Stimulated activated CD4-positive, alpha-beta T cell treated with anti-CD3 and anti-CD28 coated beads, Interleukin-1b, Interleukin-23, amount 100 ng/mL, for 48 hours (primary cell): ENCODE measurements at places on chromosomes 6 and 20.

DNA sequence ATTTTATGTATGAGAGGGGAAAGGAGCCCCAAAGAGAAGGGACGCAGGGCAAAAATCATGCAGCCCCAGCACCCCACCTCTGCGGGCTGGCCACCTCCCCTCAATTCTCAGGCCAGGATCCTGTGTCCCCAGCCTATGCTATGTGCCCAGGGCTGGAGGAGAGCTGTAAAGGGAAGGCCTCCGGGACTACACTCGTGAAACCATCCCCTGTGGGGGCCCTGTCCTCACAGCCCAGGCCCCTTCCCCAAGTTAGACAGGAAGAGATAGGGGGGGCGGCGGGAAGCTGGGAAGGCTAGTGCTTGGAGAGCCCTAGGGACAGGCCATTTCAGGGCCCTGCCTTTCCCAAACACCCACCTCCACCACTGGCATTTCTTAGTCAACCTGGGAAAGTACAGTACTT lies 1.4 kb upstream of the COL11A2 start:
- DNase-seq: no peak

DNA sequence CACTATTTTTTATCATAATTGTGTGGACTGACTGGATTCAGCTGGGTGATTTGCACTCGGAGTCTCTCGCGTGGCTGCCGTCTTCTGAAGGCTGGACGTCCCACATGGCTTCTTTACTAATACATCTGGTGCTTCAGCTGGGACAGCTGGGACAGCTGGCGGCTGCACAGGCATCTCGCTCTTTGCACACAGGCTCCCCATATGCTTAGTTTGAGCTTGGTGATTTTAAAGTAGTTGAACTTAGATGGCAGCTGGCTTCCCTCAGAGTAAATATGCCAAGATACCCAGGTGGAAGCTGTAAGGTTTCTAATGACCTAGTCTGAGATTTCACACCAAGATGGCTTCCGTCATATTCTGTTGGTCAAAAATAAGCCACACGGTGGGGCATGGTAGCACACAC lies 38.7 kb upstream of the PPP1R3G start:
- DNase-seq: no peak

DNA sequence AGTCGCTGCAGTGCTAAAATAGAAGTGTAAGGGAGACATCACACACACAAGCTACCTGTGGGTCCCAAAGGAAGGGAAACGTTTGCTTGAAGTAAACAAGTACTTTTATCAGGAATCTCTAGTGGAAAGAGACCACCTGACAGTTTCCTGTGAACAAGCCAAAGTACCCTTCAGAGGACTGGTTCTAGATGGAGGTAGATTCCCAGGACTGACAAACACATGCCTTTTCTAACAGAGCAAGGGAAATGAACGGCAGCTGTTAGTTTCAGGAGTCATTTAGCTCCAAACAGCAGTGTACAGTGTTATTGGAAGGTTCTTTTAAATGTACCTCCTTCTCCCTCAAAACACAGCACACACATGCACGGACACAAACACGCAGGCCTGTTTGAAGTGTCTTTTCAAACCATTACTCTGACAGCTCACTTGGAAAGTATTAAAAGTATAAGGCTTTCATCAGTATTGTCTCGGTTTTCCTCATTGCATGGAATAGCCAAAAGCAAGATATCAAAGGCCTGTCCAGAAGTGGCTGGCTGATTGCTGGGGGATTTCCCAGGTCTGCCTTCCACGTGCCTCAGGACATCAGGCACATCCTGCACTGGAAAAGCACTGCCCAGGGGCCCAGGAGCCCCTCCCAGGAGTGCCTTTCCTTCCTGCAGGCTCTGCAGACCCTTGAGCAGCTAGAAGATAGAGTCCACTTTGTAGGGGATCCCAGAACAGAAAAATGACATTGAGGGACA lies 393.2 kb upstream of the SOX4 start:
- DNase-seq: no peak

DNA sequence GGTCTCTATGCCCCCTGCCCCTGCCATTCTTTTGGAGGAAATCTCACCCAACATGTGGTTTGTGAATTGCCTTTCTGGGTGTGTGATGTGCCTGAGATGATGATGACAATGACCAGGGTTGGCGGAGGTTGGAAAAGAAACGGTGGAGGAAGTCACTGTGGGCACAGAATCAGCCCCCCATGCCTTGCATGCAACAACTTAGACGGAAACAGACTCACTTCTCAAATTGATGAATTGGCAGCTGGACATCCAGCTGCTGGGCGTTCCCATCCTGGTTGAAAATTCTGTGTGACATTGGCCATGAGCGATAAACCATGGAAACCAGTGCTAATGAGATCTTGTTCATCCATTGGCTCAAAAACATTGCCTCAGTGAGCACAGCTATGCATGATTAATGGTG lies 95.8 kb upstream of the LY86 start:
- DNase-seq: no peak

DNA sequence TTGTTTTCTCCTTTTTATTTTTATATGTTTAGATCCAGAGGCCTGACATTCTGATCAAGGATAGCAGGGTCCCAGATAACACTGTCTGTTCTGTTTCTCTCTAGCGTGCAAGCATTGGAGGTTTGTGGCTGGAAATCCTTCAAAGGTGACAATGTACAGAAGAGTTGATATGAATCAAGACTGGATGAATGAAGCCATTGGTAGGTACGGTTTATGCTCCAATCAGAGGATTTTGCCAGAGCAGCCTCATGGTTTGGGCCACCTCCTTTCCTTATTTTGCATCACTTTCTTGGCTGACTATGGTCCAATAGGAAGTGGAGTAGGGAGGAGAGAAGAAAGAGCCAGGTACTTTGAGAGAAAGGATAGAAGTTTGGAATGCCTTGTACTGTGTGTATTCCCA lies 484.8 kb upstream of the JAG1 start:
- no peak for DNase-seq

DNA sequence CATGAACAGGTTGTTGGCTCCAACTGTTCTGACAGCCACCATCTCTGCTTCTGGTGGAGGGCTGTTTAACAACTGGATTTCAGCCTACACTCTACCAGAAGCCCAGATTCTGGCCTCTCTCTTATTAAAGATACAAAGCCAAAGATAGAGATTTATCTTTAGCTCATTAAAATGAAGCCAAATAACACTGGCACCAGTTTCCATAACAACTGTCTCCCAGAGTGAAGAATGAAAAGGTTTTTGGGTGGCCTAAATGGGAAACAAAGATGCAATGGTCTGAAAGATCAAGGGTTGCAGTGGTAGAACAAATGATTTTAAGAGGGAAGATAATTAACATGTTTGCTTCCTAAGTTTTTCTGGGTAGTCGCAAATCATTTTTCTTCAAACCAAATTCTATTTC lies 3.2 kb upstream of the SMPDL3A start:
- DNase-seq: no peak

- no peak for DNase-seq
Observed at GRCh38 chr20:40678286-40678875, 10.7 kb downstream of the MAFB start.

DNA sequence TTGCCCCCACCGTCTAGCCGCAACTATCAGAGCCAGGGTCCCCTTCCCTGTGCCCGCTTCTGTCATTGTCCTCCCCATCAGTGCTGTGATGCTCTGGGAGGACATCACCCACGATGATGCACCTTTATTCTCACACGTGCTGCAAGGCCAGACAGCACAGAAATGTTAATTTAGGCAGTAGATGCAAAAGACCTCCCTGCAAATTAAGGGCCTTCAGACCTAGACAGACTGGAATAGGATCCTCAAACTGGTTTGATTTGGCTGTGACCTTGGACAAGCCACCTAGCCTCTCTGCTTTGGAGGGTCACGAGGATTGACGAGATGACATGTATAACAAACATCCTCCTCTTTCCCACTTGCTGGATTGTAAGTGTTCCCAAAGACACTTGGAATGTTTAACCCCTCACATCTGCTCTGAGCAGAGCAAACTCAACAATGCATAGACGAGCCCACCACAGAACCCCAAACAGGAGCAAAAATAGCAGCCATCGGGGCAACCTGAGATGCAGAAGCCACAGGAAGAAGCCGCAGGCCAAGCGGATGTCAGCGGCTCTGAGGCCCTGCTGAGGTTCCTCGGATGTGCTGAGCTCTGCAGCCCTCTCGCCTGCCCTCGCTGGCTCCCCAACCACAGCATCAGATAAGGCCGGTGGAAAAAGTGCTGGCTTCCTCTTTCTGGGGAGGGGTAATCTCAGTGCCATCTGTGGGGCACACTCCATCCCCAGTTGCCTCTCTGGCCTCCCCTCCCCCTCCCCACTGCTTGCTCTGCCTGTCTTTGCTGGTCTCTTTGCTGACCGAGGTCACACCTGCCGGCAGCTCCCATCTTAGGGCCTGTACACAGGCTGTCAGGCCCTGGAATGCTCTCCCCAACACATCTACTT lies 35.3 kb downstream of the TOX2 start:
- peak; percentile 66 for DNase-seq

DNA sequence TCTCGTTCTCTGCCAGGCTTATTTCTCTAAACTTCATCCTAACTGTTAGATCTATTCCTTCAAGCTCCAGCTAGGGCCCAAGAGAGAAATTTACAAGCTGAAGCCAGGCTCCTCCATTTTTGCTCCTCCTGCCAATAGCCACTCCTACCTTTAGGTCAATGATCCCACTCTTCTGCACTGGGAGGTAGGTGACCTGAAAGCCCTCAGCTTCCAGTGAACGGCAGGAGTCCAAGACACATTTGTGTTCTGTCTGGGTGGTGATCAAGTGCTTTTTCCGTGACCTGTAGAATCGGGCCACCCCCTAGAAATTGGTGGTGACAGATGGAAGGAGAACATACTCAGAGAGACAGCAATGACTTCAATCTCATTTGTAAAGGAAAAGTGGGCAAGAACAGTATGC lies 8.9 kb downstream of the NFS1 start:
- no peak for DNase-seq

GRCh38 chr6:111110036-111110435 lies 22.7 kb downstream of the SLC16A10 start:
- DNase-seq: no peak

GRCh38 chr6:27163834-27164233 lies 83.7 kb upstream of the PRSS16 start:
- DNase-seq: no peak

GRCh38 chr6:8029243-8029870 lies 34.8 kb downstream of the BLOC1S5 start:
- no peak for DNase-seq

DNA sequence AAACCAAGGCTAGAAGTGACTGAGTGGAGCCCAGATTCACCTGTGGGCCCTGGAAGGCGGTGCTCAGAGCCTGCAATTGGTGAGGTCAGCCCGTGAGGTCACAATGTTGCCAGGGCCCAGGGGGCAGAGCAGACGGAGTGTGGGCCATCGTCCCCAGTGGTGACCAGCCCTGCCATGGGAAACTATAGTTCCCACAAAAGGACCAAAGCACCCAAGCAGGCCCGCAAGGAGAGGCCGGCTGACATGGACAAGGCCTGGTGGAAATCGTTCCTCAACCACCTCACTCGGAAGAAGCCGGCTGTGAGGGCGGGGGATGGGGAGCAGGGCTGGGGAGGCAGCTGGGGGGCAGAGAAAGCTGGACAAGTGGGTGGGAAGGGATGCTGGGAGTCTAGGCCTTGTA lies at the start of gene C20orf144:
TSS of gene C20orf144 (plus strand) at position 156 of the 400 bp plus-strand sequence. CDS start at position 175, 19 bp downstream.
- no peak for DNase-seq

- no peak for DNase-seq
Observed at GRCh38 chr6:62570372-62570771, 284.3 kb upstream of the KHDRBS2 start.

DNA sequence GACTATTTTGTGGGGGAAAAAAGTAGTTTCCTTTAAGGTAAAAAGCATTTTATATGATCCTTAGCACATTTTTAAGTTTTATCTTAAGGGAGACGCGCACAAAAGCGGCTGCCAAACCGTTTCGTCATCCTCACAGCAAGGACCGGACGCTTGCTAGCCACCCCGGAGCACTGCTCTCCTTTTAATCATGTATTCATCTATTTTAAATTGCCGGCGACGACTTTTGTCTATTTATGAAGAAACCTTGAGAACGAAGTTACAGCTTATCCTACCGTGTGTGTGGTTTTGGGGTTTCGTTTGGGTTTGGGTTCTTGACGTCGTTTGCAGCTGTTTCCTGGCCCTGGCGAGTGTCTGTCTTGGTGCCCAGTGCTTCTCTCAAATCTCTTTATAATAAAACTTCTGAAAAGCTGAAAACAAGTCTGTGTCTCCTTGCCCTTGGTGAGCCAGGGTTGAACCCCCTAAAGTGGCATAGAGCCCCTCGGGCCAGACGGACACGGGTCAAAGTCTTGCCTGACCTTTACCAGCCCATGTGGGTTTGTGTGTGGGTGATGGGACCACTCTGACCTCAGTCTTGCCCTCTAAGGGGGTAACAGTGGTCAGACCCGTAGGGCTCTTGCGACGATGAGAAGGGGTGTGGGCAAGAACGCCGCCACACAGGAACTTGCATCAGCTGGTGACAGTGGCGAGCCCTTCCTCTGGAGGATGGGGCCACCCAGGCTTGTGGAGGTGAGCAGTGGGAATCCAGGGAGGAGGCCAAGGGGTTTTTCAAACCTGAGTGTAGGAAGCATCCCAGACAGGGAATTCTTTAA lies 117.6 kb downstream of the JPH2 start:
- peak; percentile 54 for DNase-seq

DNA sequence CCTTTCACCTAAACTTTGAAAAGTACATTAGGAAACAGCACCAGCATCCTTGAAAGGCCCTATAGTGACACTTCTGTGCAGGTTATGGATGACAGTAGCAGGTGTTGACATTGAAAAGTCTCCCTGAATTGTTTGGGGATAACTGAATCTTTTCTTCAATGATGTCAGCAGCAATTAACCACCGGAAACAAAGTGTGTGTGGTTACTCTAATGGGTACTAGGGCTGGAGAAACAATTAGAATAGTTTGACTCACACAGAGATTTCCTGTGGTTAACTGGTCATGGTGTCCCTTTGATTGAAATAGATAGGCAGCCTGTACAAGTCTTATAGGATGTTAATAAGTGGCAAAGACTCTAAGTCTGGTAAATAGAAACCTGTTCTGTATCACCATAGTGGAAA lies 189.1 kb downstream of the TBX18 start:
- no peak for DNase-seq

- DNase-seq: no peak
Observed at GRCh38 chr6:39577446-39578165, 147.6 kb downstream of the KIF6 start.

DNA sequence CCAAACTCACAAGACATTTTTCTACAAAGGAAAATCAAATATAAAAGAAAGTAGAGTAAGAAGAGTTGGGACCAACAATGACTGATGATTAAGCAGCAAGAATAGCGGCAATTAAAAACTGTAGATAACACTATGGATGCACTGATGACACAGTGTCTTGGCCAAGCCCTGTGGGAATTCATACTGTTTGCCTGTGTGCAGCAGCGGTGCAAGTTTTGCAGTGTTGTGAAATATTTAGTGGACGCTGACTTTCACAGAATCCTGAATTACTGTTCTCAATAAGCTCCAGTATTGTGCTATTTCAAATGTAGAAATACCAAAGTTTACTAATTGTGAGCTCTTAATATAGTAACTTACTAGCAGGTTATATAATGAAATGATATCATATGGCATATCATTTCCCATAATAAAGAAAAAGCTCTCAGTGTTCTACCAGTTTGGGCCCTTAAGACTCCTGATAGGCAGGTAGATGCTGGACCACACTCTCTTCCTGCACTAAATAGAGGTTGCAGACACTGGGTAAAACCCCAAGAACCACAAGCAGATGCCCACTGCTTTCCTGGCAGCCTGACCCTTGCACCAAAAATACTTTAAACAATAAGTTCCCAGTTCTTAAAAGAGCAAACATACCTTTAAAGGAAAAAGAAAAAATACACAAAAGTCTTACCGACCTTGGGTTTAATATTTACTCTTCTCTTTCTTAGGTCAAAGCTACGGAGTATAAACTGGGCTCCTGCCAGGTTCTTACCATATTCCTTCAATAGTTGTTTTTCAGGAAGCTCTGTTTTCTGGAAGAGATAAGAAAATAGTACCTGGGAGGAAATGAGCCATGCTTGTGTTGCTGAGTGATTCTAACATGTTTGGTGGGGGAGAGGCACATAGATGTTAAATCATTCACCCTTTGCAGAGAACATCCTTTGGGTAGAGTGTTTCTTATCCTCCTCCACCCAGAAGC lies 41.6 kb downstream of the ANKEF1 start:
- no peak for DNase-seq
